Ascending aorta (tissue), 2 donors: ENCODE measurements at places on chromosomes 7 and 10.

- no peak for DNase-seq
These were observed 98.7 kb downstream of the AUTS2 start for GRCh38 chr7:69696686-69697685.

- DNase-seq: no peak
These were observed 103.9 kb downstream of the ZMYND11 start for GRCh38 chr10:239109-239508.

DNA sequence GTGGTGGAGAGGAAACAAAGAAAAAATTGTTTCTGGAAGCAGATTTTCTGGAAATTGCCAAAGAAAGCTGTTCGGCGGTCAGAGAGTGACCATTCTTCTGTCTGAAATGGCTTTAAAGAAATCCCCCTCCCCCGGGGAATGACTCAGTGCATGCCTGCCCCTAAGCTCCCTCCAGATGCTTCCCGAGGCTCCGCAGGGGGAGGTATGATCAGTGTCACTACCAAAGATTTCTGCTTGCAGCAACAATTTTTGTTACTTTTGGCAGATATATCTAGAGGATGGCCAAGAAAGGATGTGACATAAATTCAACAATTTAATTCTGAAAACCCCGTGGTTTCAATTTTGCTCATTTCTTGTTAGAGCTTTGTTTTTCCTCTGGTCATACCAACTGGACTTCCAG lies 163.9 kb downstream of the JCAD start:
- peak; percentile 33 for DNase-seq

DNA sequence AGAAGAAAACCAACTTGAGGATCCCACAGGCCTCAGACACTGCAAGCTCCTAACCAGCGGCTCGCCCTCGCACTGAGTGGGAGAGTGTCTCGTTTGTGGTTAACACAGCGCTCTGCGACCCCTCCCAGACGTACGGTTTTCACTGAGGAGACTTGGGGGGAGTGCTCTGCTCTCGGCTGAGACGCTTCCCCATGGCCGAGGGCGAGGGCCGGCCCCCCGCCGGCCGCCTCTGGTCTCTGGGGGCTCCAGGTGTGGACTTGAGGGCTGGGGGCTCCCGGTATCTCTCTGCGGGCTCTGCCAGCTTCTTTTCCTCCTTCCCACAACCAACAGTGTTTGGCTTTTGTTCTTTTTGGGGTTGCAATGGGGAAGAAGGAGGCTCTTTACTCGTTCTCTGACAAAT lies 118.7 kb downstream of the LARP4B start:
- DNase-seq: no peak

DNA sequence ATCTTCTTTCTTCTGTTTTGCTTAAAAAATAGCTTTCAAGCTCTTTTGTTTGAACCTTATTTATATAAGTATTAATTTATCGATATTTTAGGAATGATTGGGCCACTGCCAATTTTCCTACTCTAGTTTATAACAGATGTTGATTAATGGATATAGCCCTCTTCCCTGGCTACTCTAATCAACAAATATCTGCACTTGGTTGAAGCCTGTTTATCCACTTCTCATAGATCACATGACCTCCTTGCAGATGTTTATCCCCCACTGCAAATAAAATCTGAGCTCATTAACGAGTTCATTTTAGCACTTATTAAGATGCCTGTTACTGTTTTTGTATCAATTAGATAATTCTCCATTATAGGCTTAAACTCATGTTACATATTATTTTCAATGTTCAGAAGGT lies 715.3 kb downstream of the CNTNAP2 start:
- no peak for DNase-seq

- no peak for DNase-seq
These were observed 57.2 kb upstream of the ELMO1 start for GRCh38 chr7:37505750-37506353.

DNA sequence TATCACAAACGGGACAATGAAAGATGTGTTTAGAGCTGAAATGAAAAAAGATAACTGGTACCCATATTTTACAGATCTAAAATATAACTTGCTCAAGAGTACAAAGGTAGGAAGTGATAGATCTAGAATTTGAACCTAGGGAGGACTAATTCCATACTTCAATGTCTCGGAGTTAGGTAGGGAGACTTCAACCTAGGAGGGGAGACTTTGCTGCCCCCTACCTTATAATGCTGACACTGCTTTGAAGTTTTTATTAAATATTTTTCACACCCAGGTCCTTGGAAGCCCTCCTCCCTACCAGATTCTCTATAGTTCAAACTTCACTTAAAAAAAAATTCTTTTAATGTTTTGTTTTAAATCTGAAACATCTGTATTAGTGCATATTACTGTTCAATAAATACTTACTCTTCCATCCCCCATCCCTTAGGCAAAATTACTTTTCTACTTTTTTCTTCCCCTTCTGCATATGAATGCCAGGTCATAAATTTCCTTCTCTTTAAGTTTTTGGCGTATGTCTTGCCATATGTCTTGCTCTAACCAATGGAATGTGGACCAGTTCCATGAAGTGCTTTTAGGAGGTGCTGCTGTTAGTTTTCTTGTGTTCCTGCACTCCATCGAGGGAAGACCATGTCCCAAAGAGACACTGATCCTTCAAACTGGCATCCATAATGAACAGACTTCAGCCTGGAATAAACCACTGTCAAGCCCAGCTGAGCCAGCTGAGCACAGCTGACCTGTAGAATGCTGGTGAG lies 57.8 kb downstream of the MICU1 start:
- no peak for DNase-seq

DNA sequence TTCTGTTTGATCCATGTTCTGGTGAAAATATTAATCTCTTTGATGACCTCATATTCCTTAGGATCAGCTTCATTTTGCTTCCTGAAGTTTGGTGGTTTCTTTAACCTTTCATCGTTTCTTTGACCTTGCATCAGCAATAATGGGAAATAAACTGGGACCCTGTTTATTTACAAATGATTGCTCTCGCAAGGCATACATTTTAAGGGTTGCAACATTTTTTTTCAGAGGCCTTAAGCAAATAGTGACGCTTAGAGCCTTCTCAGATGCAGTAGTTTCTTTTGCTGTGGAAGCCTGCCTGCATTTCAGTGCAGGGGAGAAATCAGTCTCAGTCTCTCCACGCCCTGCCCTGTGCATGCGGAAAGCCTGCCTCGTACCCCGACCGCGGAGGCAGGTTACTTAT lies 139.1 kb upstream of the NPS start:
- no peak for DNase-seq

GRCh38 chr7:50943482-50943881 lies 160.8 kb upstream of the GRB10 start:
- no peak for DNase-seq

DNA sequence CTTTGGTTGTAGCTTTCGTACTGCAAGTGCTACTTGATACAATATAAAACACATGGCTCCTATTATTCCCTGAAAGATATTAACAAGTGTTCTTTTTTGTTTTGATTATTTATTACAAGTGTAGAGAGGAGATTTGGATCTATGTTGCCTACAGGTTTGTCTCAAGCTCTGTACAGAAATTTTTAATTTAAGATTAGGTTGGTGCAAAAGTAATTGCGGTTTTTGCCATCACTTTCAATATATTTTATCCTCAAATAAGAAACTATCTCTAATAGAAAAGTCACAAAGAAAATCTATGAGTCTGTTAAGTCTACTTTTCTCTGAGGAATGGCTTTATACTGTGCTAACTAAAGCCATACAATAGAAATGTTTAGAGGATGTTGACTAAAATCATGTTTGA lies 1086.1 kb downstream of the GRM8 start:
- no peak for DNase-seq

GRCh38 chr10:120017733-120018417 lies 125.3 kb downstream of the SEC23IP start:
- DNase-seq: no peak

- DNase-seq: no peak
These were observed 35.5 kb downstream of the IKZF1 start for GRCh38 chr7:50339990-50340500.

- no peak for DNase-seq
These were observed 30.4 kb downstream of the MKRN1 start for GRCh38 chr7:140448781-140449480.

DNA sequence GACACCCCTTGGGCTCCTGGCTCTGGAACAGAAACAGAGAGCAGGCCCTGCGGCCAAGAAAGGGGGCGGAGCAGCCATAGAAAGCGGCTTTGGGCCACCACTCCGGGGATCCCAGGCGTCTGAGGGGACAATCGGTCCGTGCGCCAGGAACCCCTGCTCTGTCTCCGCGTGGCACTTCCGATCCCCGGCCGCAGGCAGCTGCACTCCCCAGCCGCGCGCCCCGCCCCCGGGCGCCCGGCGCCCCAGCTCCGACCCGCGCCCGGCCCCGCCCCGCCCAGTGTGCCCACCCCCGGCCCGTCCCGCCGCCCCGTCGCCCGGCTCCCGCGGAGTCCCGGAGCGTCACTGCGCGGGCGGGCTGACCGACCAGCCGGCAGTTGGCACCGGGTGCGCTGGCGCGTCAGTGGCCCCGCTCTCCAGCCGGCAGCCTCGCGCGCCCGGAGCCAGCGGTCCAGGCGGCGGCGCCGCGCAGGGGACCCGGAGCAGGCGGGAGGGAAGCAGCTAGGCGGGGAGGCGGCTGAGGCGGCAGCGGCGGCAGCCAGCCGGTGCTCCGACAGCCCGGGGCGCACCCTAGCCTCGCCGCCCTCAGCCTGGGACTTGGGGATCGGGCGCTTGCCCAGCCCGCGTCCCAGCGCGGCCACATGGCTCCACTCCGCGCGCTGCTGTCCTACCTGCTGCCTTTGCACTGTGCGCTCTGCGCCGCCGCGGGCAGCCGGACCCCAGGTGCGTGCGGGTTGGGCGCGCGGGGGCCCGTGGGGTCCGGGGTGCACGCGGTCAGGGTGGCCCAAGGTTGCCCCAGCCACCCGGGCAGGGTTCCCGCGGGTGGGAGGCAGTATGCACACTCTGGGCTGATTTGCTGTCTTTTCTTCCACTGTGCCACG lies at the start of gene ADAMTS14:
TSS of gene ADAMTS14 (plus strand) at position 342 of the 878 bp plus-strand sequence. CDS start at position 639, 297 bp downstream.
- no peak for DNase-seq

DNA sequence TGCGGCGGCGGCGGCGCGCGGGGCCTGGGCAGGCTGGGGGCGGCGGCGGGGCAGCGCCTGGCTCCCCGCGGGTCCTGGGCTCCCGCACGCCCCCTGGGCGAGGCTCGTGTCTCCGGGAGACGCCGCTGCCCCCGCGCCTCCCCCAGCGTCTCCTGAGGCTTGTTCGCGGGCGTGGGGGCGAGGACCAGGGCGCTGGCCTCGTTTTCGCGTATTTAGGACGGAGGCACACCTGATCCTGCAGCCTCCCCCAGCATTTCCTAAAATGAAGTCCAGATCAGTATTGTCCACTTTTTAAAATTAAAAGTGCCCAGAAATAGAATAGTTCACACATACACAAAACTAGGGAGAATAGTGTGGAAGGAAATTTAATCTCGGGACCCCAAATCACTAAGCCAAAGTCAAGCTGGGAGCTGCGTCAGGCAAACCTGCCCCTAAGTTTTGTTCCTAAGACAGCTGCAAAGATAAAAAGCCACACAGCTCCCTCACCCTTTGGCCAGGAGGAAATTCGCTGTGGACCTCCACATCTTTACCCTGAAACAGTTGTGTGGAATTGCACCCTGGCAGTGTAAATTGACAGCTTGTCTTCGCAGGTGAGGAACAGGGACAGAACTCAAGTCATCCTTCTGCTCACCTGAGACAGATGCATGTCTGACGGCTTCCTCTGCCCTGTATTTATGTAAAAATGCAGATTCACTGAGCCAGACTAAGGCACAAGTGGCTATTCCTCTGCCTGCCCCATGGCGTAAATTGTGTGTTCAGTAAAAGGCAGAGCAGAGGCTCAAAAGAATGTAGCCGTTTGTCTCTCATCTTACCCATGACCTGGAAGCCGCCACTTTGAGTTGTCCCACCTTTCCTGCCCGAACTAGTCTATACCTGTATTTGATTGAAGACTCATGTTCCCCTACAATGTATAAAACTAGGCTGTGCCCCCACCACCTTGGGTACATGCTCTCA lies 740 bp downstream of the GALNT11 start:
- DNase-seq: no peak

DNA sequence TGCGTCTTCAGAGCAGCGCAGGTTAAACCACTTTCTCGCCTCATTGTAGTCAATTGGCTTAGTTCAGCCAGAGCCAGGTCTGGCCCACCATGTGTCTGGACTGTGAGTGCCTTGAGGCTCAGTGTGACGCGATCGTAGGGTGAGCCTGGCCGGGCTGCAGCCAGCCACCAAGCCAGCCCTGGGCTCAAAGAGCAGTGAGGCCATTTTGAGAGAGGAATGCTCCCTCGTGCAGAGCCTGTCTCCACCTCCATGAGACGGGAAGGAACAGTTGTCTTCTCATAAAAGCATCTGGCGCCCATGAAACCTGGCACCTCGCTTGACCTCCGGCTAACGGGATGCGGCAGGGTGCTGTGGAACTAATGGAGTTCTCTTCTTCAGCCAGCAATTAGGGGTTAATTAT lies 34.5 kb downstream of the LHPP start:
- no peak for DNase-seq

DNA sequence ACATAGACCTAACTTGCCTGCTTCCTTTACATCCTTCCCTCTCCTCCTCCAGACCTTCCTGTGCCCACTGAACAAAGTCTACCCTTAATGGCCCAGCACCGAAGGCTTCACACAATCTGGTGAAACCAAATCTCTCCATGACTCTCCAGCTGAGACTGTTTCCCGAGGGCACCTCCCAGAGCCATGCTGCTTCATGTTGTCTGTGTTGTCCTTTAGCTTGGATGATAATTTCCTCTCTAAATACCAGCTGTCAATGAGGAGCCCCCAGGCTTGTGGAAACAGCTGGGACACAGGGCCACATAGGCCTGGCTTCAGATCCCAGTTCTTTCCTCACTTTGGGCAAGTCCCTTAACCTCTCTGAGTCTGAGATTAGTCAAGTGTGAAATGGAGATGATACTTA lies 54.3 kb downstream of the DLD start:
- DNase-seq: no peak
